Stimulated activated CD4-positive, alpha-beta T cell treated with anti-CD3 and anti-CD28 coated beads, Interleukin-1b, Interleukin-23, amount 100 ng/mL, for 24 hours (primary cell): ENCODE measurements at places on chromosomes 2 and 18.

DNA sequence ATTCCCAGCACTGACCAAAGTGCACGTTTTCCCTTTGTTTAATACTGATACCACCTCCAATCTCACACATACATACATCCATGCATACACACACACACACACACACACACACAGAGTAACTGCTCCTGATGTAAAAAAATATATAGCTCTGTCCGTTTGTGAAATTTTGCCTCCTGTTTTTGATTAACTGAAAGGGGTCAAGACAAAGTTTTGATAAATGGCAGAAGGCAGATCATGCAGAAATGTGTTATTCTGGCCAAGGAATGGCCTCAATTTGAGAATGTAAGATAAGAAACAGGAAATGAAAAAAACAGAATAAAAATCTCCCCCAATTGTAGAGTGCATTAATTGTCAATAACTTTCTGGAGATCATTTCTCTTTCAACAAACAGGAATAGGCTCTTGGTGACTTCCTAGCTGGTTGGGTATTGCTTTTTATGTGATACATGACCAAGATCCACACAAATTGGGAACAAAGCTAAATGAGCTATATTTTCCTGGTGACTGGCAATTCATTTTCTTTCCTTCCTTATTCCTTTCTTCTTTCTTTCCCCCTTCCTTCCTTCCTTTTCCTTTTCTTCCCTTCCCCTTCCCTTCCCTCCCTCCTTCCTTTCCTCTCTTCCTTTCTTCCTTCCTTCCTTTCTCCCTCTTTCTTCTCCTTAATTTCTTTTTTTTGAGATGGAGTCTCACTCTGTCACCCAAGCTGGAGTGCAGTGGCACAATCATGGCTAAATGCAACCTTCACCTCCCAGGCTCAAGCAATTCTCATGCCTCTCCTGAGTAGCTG, 88.9 kb upstream of the PMAIP1 start:
- DNase-seq = no peak

- no peak for DNase-seq
Measured at GRCh38 chr18:44245019-44245418, 435.7 kb upstream of the SETBP1 start.

- DNase-seq = no peak
Measured at GRCh38 chr2:81706856-81707255, 1402.3 kb upstream of the LRRTM1 start.

GRCh38 chr2:227205701-227206100, 41.3 kb downstream of the COL4A3 start:
- no peak for DNase-seq

DNA sequence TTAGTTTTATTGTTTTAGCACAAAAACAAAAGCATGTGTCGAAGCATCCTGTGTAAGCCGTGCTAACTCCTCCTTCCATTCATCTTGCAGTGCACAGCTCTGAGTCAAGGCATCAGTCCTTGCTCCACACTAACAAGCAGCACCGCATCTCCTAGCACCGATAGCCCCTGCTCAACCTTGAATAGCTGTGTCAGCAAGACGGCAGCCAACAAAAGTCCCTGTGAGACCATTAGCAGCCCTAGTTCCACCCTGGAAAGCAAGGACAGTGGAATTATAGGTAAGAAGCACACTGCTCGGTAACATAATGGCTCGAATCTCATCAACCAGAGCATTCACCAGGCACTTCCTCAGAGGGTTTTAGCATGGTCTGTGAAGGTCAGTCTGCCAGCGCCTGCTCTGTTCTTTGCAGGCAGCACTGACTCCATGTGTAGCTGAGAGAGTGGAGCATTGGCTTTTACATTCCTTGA, 136.2 kb downstream of the WDSUB1 start:
- no peak for DNase-seq
